ENCODE measurements at places on chromosomes 6 and 20.
A peak's percentile ranks its signal among the peaks of the same experiment; 100 is the strongest.

- DNase-seq, result no peak
Observed at GRCh38 chr6:47159763-47160162, 117.6 kb upstream of the ADGRF1 start.

DNA sequence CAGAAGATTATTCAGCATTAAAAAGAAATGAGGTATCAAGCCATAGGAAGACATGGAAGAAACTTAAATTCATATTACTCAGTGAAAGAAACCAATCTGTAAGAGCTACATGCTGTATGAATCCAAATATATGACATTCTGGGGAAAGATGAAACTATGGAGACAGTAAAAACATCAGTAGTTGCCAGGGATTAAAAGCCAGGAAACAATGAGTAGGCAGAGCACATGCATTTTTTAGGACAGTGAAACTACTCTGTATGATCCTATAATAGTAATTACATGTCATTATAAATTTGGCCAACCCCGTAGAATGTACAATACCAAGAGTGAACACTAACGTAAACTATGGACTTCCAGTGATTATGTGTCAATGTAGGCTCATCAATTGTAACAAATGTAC is 92.8 kb upstream of the RNF217 start:
- DNase-seq, result peak; percentile 37

DNA sequence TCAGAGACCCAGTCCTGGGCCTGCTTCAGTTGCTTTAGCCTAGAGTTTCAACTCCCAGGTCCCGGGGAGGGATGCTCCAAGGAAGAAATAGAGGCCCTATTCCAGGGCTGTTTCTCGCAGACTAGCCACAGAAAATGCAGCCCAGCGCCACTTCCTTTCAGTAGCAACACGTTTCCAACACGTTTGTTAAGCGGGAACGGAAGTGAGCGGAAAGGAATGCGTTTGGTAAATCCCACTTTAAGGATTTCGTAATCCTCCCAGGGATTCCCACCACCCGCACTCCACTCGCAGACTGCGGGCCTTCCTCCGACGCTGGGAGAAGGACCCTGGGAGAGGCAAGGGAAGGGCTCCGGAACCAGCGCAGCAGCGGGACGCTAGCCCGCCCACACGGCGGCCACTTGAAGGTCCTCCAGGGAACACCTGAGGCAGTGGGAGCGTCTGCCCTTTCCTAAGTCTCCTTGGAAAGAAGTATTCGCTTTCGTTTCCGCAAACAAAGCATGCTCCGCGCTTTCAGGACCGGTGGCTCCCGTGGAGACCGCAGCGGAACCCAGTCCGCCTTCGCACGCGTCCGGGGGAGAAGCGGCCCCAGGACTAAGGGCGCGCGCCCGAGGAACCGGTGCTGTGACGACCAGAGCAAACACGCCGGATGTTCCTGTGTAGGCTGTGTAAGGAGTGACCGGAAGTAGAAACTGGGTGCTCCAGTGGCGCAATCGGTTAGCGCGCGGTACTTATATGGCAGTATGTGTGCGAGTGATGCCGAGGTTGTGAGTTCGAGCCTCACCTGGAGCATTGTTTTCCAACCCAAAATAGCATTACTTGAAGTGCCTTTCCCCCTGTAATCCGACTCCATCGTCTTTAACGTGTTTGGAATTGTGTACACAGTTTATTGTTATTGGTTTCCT is 227.6 kb upstream of the PRSS16 start:
- DNase-seq, result peak; percentile 93

- DNase-seq, result peak; percentile 67
Observed at GRCh38 chr6:16409531-16410441, 171.4 kb downstream of the GMPR start.

- peak; percentile 92 for DNase-seq
Observed at GRCh38 chr6:71197780-71198179, 90.8 kb upstream of the OGFRL1 start.

- no peak for DNase-seq
Observed at GRCh38 chr6:106763361-106763760, 134.0 kb downstream of the QRSL1 start.

GRCh38 chr6:137869549-137870307 is 2.7 kb downstream of the TNFAIP3 start:
- no peak for DNase-seq

- no peak for DNase-seq
Observed at GRCh38 chr20:46014517-46015396, 6.0 kb downstream of the MMP9 start.

DNA sequence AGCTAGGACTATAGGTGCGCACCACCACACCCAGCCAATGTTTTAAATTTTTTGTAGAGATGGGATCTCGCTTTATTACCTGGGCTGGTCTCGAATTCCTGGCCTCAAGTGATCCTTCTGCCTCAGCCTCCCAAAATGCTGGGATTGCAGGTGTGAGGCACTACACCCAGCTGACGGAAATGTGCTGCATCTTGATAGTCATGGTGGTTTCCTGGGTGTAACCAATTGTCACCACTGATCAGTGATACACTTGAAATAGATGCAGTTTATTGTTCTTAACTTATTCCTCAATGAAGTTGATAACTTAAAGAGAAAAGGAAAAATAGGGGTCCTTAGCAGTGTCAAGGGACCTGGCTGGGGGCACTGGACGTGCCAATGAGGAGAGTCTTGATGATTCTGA is 92.4 kb downstream of the PPP1R14C start:
- no peak for DNase-seq

GRCh38 chr6:91387290-91388059 is 800.6 kb upstream of the MAP3K7 start:
- DNase-seq, result no peak

DNA sequence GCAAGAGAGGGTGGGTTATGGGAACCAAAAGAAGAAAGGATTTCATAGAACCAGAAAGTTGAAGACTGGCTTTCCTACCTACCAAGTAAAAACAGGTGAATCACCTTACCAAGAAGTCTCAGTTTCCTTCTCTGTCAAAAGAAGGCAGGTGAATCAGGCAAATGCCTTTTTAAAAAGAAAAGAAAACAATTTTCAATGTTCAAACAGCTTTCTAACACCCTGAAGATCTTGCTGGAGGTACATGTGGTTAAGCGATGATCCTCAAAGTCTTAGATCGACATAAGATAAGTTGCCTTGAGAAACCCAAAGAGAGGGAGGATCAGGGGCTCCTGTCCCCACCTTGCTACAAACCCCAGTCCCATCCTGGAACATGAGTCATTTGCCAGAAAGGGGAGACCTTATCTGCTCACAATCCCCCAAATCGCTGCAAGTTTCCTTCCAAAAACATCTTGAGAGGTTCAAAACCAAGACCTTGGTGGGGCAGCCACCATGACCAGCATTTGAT is 71.6 kb downstream of the NFATC2 start:
- DNase-seq, result no peak

GRCh38 chr6:163490826-163491577 is 76.5 kb downstream of the QKI start:
- peak; percentile 33 for DNase-seq

GRCh38 chr6:149963462-149964307 is at the start of gene ULBP1:
Gene ULBP1 (plus strand): TSS chr6:149963943. CDS start chr6:149964050, 107 bp downstream.
- peak; percentile 67 for DNase-seq

- no peak for DNase-seq
Observed at GRCh38 chr20:19659448-19659847, 98.6 kb upstream of the RIN2 start.

- no peak for DNase-seq
Observed at GRCh38 chr20:11252447-11252846, 578.6 kb upstream of the JAG1 start.

GRCh38 chr6:17577059-17577458 is 23.0 kb upstream of the FAM8A1 start:
- no peak for DNase-seq
